ENCODE measurements at places on chromosomes 7 and 10. TPM values are rescaled to one million over a fixed set of nuclear protein-coding genes. Genes with fewer than 3 reads are reported as not detected.

KNDC1 gene
- total RNA-seq: 12.2 TPM

PLA2G12B gene
- not detected for total RNA-seq

RUFY2 gene
- 178 TPM for total RNA-seq

RINT1 gene
- 36.3 TPM for total RNA-seq

PRKAG2 gene
- total RNA-seq: 30.7 TPM

OR13A1 gene
- 0.63 TPM for total RNA-seq

SMO gene
- 15.0 TPM for total RNA-seq

SLC26A5 gene
- total RNA-seq: 0.31 TPM

ITPRID1 gene
- 5.3 TPM for total RNA-seq

LIPN gene
- not detected for total RNA-seq
